ENCODE measurements at places on chromosomes 13 and 19.

DNA sequence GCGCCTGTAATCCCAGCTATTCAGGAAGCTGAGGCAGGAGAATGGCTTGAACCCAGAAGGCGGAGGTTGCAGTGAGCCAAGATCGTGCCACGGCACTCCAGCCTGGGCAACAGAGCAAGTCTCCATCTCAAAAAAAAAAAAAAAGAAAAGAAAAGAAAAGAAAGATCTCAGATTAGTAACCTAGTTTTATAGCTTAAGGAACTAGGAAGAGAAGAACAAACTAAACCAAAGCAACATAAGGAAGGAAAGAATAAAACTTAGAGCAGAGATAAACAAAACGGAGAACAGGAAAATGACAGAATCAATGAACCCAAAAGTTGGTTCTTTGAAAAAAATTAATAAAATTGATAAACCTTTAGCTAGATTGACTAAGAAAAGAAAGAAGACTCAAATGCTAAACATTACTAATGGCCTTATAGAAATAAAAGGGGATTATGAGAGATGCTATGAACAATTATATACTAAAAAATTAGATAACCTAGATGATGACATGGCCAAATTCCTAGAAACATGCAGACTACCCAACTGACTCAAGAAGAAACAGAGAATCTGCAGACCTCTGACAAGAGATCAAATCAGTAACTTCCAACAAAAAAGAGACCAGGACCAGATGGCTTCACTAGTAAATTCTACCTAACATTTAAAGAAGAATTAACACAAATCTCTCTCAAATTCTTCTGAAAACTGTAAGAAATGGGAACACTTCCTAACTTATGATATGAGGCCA lies 68.2 kb downstream of the CDADC1 start:
- DNase-seq, result no peak

DNA sequence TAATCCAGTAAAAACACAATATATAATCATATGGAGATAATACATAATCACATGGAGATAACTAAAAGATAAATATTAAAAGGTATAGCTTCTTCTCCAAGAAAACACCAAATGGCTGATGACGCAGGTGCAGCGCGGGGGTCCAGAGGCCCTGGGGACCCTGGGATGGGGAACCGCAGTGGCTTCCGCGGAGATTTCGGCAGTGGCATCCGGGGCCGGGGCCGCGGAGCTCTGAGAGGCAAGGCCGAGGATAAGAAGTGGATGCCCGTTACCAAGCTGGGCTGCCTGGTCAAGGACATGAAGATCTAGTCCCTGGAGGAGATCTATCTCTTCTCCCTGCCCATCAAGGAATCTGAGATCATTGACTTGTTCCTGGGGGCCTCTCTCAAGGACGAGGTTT lies 10.5 kb downstream of the ZNF44 start:
- DNase-seq, result no peak

DNA sequence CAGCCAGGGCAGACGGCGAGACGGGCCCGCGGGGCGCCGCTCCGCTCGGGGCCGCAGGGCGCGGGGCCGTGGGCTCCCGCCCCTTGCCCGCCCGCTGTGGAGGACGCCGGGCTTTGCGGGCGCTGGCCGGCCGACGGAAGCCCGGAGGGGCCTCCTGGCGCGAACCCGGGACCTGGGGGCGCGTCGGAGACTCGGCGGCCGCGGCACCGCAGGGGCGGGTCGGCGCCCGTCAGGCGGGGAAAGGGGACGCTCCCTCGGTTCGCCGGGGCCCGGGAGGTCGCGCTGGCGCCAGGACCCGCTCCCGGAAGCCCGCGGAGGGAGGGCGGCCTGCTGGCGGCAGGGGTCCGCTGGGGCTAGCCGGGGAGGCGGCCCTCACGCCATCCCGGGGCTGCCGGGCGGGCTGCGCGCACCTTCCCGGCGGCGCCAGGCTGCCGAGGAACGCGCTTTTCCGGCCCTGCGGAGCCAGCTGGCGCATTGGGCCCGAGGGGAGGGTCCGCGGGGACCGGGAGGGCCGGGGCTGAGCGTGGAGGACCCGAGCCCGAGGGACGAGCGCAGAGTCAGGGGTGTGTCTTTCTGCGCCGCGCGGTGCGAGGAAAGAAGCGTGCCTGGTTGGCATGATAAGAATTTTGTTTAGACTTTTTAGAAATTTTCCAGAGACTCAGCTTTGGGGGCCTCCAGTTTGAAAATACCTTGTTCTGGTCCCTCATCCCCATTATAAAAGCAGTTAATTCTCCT lies 511 bp downstream of the GARRE1 start:
- DNase-seq, result no peak

DNA sequence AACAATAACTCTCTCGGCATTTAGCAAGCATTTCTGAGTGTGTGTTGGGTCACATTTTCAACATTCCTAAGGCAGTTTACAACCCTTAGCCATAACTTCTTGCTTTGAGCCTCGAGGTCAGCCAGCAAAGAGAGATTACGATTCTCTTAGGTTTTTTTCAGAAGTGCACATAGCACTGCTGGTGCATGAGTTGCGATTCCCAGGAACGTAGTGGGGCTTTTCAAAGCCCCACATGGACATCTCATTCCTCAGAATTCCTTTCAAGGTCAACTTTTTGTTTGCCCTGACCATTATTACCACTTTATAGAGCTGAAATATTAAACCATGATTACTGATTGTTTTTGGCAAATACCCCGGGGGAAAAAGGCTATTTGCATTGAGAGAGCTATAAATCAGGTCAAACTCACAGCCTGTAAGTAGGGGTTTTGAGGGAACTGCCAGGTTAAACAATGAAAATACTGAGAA lies 705.3 kb downstream of the GPC5 start:
- DNase-seq, result no peak

- no peak for DNase-seq
These were observed 19.3 kb downstream of the RUBCNL start for GRCh38 chr13:46367617-46368327.

- no peak for DNase-seq
These were observed 26.2 kb upstream of the LRCH1 start for GRCh38 chr13:46526740-46527139.

DNA sequence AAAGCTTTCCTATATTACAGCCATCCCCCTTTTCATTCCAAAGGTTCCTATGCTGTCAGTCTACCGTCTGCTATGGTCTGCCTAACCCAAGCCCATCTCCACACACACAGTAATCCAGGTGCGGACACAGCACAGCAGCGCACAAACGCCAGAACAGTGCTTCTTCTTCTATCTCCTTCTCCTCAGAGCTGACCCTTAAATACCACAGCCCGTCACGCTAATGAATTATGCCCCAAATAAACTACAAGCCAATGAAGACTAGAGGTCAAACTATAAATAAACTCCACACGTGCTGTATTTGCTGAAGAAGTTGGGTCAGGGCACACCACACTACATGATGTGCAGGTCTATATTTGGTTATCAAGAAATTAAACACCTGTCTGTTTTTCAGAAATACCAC lies 71.8 kb downstream of the TBC1D4 start:
- DNase-seq, result no peak

GRCh38 chr19:47107202-47107952 lies 6.2 kb downstream of the ZC3H4 start:
- peak; percentile 21 for DNase-seq

DNA sequence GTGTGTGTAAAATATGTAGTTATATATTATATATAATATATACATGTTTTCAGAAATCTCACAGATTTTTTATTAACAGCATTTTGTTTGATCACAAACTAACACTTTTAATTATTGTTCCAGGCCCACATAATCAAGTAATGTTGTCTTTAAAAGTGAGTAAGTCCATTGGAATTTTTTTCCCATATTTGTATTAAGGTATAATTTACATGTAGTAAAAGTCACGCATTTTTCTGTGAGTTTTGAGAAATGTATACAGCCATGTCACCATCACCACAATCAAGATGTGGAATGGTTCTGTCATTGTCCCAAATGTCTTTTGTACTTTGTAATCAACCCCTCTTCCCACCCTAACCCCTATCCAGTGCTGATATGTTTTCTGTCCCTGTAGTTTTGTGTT lies 120.0 kb upstream of the RFC3 start:
- DNase-seq, result no peak

GRCh38 chr19:33208371-33208895 lies 14.3 kb downstream of the LRP3 start:
- DNase-seq, result no peak

- DNase-seq, result no peak
These were observed 169.6 kb upstream of the SOX1 start for GRCh38 chr13:111897178-111897845.

DNA sequence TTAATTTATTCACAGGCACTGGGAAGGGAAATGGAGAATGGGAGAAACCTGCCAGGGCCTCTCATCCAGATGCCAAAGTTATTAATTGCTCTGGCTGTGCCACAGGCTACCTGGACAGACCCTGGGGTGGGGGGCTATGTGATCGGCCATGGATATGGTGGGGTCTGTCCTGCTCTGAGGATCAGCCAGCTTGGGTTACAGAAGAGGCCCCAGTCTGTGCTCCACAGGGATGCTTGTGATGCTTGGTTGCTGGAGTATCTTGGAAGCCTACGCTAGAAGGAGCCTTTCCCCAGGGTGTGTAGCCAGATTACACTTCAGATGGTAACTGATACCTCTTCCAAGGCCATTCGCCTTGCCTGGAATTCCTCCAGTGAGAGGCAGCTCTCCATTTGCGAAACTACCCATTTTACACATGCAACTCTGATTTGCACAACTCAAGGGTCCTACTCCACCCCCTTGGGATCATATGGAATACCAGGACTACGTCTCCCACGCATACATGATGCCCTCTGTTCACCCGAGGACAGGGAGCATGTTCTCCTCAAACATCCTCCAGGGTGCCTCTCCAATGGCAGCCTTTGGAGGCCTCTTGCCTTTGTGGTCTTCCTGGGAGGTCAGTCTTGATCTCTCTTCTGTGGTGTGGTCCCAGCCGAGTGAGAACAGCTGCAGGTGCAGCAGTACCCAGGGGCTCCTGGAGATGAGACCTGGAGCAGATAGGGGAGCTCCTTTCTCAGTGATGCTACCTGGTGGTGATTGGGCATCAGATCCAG lies 186.6 kb upstream of the TSHZ3 start:
- no peak for DNase-seq

DNA sequence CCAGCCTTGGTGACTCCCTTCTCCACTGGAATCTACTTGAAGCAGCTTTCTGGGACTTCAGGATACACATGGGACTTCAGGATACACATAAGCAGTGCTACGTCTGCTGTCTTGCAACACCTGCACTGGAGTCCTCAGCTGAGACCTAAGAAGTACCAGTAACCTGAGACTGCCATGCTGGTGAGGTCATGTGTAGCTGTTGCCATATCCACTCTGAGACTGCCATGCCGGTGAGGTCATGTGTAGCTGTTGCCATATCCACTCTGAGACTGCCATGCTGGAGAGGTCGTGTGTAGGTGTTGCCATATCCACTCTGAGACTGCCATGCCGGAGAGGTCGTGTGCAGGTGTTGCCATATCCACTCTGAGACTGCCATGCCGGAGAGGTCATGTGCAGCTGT lies 937.9 kb downstream of the EFNB2 start:
- DNase-seq, result no peak
